ENCODE measurements at places on chromosomes 16 and 17.
A peak's percentile ranks its signal among the peaks of the same experiment; 100 is the strongest.

DNA sequence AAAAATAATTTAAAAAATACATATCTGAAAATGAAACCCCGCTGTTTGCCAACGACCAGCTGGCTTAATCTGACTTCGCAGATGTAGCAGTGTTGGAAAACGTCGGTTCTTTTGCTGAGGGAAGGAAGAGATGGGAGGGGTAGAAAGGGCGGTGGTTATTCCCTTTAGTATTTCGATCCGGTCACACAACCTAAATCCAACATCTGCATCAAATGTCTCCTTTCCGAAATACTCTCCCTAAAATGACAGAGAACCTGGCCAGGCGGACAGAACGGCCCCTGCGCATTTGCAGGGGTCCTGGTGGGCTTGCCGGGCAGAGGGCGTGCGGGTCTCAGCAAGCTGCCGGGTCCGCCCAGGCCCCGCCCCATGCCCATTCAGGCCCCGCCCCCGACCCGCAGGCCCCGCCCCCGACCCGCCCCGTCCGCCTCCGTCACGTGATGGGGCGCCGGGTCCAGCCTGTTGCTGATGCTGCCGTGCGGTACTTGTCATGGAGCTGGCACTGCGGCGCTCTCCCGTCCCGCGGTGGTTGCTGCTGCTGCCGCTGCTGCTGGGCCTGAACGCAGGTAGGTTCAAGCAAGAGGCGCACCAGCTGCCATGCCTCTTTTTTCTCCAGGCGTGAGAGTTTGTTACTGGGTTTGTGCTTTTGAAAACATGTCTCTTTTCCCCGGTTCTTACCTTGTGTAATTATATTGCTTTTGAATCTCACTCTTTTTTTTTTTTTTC is at the start of gene SCPEP1:
Gene SCPEP1 (plus strand): TSS at position 459 of the 723 bp plus-strand sequence. CDS start 29 bp downstream, at position 488.
- peak; percentile 64 for DNase-seq

DNA sequence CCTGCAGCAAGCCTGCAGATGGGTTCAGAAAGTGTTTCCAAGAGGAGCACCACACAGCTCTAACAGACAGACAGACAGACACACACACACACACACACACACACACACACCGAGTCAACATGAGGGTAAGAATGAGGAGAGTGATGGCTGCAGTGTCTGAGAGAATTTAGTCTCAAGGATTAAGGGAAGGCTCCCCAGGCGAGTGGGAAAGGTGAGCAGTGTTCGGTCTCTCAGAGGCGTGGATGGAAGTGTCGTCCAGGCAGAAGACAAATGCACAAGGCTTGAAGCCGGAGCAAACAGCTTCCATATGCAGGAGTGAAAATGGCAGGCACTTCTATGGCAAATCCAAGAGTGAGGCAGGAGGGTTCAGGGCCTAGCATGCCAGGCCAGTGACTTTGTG is 770.1 kb downstream of the KCNJ18 start:
- DNase-seq, result no peak

DNA sequence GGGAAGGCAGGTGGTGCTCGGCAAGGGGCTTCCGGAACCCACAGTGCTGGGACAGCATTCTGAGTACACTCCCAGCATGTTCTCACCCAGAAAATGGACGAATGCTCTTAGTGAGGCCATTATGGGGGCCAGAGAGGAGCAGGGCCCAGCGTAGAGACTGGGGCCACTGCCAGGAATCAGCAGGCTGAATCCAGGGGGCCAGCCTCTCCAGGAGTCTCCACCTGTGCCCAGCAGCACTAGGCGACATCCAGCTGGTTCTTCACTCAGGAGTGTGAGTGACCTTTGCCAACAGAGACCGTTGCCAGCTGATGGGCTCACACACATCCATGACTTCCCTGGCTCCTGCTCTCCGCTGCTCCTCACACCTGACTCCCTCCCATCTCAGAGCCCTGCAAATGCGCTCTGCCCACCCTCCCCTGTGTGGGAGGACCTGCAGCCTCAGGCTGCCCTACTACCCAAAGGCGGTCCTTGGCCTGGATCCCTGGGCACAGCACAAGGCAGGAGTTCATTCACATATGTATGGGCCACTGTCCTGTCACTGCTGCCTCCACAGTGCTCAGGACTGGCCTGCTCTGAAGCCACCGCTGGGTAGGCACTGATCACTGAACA is 5.1 kb downstream of the RHBDF1 start:
- DNase-seq, result no peak

- peak; percentile 73 for DNase-seq
These were observed 1.1 kb upstream of the NXN start for GRCh38 chr17:980406-981291.

DNA sequence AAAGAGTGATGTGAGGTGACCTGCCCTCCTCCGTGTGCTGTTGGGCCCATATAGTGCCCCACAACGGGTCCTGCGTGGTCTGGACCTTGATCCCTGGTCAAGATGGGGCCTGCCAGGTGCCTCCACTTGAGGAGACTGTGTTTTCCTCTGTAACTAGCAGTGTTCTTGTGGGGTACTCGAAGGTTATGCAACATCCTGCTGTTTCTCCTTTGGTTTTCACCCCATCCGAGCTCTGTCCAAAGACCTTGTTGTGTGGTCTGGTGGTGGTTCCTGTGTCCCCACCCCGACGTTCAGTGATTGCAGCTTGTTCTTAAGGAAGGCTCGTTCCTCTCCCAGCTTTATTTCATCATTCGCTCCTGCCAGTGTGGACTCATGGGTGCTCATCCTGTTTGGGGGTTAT is 38.7 kb upstream of the ZNF750 start:
- no peak for DNase-seq

DNA sequence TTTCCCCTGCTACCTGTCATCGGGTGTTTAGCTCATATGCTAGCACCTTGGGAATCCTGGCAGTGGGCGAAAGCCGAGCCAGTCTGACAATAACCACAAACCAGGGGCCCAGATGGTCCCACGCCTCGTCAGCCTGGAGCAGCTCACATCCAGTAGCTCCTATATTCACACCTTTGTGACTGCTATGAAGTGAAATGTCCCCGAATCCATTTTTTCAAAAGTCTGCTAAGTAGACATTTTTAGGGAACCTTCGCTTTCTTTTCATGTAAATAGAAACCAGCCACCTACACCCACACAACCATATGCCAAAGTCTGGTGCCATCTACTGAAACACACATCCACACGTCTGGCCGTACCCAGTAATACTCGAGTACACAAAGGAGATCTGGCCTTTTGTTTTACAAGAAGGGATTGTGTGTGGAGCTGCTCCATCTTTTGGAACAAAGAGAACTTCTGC is 176.8 kb downstream of the SLC39A11 start:
- DNase-seq, result no peak

DNA sequence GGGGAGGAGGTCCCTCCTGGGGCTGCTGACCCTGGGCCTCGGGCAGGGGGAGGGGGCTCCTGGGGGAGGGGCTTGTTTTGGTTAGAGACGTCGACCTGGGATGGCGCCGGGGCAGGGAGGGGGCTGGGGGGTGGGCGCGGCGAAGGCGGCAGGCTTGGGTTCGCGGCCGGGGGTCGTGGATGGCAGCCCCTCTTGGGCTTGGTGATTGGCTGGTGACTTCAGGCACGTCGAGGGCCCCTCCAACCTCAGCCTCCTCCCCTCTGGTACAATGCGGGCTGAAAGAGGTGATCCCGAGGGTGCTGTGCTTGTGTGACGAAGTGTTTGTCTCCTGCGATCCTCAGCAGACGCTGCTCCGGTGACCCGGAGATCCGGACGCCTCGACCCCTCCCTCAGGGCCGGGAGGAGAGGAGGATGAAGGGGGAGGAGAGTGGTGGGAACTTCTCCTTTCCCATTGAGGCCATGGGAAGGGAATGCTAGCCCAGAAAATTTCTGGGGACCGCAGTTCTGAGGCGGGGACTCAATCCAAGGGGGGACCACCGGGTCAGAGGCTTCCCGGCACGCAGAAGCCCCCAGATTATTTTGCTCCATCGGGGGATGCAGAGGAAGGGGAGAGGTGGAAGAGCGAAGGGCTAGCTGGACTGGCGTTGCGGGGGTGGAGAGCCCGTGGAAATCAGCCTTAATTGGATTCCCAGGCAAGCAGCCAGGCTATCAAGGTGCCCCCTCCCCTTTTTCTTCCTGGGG is 43.9 kb downstream of the RAI1 start:
- DNase-seq, result no peak

DNA sequence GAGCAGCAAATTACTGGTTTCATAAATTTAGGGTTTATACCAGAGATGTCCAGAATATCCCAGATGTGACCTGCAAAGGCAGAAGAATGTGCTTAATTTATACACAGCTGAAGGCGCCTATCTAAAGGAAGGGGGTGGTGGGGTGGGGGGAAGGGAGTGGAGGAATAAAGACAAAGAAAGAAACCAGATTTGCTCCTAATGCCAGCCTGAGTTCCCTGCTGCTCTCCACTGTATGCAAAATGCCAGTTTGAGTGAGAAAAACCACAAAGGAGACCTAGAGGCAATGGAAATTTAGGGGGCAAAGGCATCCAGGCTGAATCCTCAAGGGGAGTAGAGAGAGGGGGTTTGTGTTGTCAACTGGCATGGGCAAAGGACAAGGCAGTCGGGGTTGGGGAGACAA is 161.5 kb upstream of the TOX3 start:
- no peak for DNase-seq
